Right cardiac atrium (tissue), 5 donors: ENCODE measurements at places on chromosomes 11 and 22.

DNA sequence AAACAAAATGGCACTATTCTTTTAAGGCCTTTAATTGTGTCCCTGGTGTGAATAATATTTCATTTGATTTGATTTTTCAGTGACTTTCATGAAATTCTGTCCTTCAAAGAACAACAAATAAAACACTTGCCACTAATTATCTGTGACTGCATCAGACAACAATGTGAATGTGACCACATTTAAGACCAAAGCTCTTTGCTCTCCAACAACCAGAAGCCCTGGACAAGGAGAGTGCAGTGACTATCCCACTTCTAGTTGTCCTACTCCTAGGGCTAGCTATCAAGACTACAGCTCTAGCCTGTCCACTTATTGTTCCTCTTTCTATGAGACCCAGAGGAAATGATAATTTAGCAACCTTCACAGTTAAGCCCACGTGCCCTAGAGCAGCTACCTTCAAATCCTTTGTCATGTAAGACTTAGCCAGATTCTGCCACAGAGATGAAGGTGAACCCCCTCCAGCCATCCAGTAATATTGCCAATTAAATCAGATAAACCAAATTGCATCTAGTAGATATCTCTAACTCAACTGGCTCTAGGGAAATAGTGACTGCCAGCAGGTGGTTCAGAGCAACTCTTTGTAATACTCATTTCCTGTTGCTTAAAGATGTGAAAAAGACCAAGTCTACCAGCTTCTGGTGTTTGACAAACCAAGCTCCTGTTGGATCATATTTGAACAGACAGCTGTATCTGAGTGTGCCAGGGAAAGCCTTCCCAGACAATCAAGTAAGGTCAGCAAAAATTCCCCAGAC is 142.6 kb upstream of the BLID start:
- no peak for DNase-seq

DNA sequence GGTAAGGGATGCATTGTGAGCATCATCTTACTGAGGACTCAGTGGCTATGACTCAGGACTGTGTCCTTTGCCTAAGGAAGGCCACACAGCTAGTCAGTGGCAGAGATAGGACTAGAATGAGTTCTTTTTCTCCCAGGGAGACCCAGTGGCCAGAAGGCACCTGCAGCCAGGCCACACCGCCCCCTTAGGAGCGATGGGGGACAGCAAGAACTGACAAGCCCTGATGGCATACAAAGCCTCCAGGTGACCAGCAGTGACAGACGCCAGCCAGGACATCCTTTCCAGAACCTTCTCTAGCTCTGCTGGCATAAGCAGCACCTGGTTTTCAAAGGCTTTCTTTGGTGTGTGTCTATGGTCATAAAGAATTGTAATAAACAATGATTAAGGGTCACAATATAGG is 240.1 kb downstream of the ST3GAL4 start:
- DNase-seq, result no peak

DNA sequence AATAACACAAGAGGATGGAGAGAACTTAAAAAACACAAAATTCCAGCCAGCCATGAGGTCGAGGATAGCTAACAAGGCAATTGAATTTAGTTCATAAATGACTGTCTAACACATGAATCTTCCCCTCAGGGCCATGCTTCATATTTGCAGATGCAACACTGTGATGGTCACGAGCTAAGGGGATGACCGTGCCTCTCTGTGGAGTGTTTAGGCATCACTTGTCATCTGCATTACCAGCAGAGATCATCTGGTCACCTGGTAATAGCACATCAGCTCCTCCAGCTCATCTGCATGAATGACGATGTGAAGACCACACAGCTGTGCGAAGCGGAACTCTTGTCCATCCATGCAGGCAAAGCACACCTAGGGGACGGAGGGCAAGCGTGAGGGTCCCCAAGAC is 20.9 kb upstream of the SLC25A1 start:
- no peak for DNase-seq

DNA sequence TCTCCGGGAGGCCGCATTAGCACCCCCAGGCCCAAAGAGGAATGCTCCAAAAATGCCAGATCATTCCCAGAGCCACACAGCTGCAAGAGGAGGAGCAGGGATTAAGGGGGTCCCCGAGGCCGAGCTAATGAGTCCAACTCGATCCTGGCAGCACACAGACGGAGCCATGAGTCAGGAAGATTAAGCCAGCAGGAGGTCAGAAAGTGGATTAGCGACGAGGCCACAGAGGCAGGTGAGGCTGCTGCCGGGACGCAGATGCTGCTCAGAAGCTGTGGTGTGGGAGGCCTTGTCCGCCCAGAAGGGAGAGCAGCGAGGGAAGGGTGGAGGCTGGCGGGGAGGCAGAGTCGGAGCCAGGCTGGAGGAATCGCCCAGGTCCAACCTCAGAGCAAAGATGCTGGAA is 120.5 kb downstream of the SHANK2 start:
- DNase-seq, result no peak

DNA sequence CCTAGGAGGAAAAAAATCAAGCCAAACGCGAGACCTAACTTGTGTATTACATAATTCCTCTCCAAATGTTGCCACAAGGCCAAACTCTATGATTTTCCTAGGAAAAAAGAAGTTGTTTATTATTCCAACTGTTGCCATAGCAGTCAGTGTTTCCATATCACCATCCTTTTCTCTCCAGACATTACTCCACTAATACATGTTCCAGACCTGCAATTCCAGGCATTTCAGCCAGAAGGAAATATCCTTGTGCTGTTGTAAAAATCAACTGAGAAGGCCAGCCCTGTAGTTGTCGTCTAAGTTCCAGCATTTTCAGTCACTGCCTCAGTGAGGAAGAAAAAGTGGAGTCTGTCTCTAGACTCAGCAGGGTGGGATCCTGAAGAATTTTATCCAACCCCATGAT is 33.1 kb upstream of the PAMR1 start:
- no peak for DNase-seq

DNA sequence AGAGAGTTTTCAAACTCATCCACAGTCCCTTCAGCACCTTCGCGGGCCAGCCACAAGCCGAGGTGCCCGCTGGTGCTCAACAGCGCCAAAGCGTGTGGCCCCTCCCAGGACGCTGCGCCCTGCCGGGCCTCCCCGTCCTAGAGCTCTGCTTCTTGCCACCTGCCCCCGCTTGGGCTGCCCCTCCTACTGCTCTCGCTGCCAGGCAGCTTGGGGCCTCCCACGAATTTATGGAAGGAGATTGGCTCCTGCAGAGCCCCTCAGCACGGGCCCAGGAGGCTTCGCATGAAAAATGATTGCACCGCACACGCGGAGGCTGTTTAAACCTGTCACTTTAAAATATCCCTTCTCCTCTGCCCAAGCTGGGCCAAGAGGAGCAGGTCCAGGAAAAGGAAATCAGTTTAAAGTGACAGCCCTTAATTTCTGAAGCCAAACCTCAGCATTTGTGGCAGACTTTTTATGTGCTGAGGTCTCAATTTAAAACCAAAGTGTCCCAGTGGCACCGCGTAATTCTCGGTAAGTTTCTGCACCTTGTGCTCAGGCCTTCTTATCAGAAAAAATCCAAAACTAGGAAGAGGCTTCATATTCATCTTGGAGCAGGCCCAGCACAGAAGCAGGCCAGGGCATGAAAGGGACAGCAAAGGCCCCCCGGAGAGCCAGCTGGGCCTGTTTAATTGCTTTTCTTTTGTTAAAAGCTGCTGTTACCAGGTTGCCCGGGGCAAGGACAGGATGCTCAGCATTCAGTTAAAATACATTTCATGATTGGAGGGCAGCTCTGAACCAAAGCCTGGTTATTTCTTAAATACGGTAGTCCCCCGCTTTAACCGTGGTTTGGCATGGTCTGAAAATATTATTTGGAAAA is 303.6 kb downstream of the OPCML start:
- DNase-seq, result peak; percentile 61

DNA sequence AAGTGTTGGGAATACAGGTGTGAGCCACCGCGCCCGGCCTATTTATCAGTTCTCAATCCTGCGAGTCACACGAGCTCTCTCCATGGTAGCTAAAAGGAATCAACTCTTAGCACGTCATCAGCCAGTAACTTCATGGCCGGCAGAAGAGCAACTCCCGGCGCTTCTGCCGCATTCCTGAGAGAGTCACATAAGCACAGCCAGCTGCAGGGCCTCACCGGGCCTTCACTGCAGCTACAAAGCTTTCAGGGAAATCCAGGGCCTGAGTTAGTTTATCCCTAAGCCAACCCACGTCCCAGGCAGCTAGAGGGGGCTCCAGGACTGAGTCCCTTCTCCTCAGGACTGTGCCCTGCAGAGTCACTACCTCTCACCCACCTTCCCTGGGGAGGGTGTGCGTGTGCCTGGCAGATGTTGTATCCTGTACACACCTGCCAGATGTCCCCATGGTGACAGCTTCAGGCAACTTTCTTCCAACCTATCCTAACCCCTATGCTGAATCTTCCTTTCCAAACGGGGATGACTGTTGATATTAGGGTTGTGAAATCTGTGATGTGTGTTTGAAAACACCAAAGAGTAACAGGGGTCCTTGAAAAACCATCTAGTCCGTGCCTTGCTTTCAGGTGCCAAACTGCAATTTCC is 45.9 kb upstream of the ARFGAP3 start:
- no peak for DNase-seq

- no peak for DNase-seq
Observed at GRCh38 chr11:33044285-33044756, 4.9 kb downstream of the TCP11L1 start.

- DNase-seq, result peak; percentile 53
Observed at GRCh38 chr11:64122411-64123410, 43.2 kb downstream of the MACROD1 start.

GRCh38 chr22:23262518-23263332 is 82.4 kb downstream of the BCR start:
- no peak for DNase-seq
